Right kidney (tissue), 9 donors: ENCODE measurements at places on chromosomes 12 and 14.
A peak's percentile ranks its signal among the peaks of the same experiment; 100 is the strongest.

DNA sequence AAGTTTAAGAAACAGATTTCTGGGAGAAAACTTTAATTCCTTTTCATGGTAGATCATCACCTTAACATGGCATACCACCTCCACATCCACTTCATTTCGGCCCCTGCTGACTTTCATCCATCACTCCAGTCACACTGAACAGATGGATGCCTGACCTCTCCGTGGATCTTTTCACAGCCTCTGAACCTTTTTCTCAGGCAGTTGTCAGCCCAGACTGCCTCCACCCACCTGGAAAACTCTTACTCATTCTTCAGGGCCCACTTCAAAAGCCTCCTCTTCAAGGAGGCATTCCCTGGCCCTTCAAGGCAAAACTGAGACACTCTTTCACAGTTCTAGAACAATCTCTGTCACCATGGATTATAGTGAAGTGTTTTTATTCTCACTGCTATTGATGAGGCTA is 52.9 kb downstream of the GXYLT1 start:
- no peak for DNase-seq

DNA sequence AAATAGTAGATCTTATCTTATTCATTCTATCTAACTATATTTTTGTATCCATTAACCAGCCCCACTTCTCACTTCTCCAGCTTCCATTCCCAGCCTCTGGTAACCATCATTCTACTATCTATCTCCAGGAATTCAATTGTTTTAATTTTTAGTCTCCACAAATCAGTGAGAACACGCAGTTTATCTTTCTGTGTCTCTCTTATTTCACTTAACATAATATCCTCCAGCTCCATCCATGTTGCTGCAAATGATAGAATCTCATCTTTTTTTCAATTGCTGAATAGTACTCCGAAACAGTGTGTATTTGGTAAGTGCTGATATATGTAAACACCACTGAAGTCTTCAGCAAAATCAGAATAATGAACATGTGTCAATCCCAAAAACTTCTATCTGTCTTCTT is 587.2 kb upstream of the ATP2B1 start:
- no peak for DNase-seq

- no peak for DNase-seq
These were observed 50.5 kb downstream of the TTC9 start for GRCh38 chr14:70692210-70692609.

GRCh38 chr12:69338120-69338859 is 9.9 kb upstream of the LYZ start:
- no peak for DNase-seq

GRCh38 chr12:2172491-2173214 is 119.9 kb downstream of the CACNA1C start:
- no peak for DNase-seq

- no peak for DNase-seq
These were observed 160.5 kb downstream of the PAH start for GRCh38 chr12:102756530-102756929.

DNA sequence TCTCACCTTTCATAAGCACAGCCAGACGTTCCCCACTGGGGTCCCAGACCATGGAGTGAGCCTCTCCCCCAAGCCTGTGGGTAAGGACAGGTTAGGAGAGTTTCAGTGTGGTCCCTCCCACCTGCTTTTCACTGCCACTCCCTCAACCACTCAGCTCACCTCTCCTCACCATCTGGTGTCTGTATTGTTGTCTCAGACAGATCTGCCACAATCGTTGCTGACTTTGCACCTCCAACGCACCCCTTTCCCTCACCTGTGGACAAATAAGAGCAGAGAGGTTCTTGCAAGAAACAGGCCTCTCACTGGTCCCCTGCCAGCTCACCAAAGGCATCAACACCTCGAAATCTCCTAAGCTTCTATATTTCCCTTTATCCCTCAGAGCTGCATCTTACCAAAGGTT is 8.8 kb downstream of the MYG1 start:
- no peak for DNase-seq

- no peak for DNase-seq
These were observed 108.5 kb upstream of the FKBP4 start for GRCh38 chr12:2686280-2686646.

- no peak for DNase-seq
These were observed 1.7 kb downstream of the PDE3A start for GRCh38 chr12:20370014-20370386.

GRCh38 chr12:74468401-74468800 is 69.2 kb upstream of the ATXN7L3B start:
- DNase-seq, result no peak

DNA sequence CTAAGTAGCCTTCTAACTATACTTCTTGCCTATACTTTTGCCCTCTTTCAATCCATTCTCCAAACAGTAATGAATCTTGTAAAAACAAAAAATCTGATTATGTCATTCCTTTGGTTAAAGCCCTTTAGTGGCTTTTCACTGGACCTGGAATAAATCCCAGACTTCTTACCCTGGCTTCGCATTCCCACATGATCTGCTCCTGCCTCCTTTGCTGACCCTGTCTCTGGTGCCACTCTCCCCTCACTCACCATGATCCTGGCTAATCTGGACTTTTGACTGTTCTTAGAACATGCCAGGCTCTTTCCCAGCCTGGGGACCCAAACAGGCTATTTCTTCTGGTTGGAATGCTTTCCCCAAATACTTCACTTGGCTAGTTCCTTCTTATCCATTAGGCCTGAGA is 7.9 kb downstream of the MIA2 start:
- DNase-seq, result no peak

GRCh38 chr14:90109858-90110257 is 48.1 kb downstream of the KCNK13 start:
- DNase-seq, result no peak

- DNase-seq, result no peak
These were observed 16.1 kb upstream of the UBC start for GRCh38 chr12:124930586-124930985.

DNA sequence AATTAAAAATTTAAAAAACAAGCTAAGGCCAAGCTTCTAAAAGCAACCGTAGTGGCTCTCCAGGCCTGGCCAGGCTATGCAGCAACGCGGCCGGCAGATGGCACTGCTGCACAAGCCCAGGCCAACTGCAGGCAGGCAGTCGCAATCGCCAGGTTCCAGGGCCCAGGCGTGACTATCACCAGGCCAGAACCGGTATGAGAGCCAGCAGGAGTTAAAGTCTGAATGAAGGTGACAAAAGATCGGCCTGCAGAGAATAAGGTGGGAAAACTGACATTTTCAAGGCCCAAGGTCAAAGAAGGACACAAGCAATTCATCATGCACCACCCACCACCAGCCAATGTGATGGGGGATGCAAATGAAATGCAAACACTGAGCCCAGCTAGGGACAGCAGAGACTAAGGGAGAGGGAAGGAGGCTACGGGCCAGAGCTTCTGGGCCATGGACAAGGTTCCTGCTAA is 43.6 kb upstream of the ANO2 start:
- peak; percentile 69 for DNase-seq

DNA sequence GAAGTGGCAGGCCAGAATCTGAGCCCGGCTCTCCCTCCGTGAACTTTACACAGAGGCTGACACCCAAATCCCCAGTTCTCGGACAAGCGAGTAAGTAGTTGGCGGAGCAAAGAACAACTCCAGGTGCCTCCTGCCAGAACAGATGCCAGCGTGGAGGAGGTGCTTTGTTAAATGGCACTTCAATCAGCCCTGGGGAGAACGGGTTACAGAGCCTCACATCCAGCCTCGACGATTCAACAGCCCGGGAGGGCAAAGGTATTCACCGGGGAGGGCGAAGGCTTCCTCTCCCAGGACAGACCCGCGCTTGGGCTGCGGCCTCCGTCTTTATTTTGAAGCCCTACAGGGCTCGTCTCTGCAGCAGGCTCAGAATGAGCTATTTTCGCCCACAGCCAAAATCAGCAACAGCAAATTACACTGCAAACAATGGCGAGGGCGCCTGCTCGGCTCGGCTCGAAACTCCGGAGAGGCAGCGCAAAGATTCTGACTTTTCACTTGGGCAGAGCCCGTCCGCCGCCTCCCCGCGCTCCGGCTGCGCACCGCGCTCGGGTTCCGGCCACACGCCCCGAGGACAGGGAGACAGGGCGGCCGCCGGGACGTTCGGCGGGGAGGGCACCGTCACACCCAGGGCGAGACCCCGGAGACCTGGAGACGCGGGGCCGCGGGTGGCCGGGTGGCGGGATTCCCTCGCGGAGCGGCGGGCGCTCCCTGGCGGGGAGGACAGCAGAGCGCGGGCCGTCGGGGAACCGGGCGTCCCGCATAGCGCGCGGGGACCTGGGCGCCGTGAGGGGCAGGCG is 811 bp downstream of the TMCC3 start:
- DNase-seq, result peak; percentile 88

GRCh38 chr12:19515179-19515578 is 75.9 kb downstream of the AEBP2 start:
- no peak for DNase-seq

DNA sequence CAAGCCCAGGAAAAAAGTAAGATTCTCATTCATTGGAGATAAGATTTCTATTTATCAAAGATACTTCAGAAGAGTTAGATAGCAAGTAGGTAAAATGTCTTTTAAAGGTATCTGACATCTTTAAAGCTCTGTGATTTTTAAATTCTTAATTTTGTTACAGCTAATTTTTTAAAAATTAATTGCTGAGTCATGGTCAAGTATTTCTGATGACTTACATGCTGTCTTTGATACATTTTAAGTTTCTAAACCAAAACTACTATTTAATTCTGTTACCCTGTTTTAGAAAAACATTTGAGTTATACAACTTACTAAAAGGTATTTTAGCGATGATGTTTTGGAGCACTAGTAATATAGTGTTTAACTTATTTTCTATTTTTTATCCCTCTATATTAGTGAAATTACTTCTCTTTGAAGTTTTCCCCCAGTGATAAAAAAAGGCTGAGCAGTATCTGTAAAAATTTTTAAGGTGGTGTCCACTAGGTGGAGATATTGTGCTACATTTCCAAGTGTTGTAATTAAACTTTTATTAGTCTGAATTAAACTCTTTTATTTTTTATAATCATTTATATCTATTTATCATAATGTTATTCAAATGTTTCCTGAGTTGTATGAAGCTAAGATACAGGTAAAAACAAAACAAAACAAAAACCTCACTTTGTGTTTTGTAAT is 11.5 kb downstream of the ALG10 start:
- no peak for DNase-seq

DNA sequence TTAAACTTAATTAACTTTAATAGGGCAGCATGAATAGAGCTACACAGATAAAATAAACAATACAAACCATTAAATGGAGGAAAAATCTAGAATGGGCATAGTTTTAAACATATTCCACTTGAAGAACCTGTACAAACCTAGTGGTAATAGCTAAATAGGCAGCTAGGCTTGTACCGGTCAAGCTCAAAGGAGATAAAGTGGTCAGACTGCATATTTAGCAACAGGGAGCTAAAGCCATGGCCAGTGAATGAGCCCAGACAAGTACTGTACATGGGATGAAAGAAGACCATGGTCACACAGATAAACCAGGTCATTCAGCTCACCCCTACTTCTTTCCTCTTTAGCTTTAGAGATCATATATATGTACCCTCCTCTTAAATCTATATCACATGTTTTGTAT is 186.6 kb upstream of the KRR1 start:
- no peak for DNase-seq

DNA sequence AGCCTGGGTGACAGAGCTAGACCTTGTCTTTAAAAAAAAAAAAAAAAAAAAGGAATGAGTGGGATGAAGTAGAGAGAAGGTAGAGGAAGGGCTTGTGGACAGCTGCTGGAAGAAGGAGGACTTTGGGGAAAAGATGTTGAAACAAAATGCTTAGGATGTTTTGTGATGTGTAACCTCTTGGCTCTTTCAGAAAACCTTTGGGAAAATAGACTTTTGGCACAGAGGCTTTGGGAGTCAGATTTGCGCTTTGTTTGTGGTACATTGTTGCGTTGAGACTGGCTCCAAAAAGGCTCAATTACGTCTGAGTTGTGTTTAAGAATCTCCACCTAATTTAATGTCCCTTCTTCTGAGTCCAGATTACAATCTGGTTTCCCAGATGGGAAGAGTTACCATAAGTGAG is 32.9 kb upstream of the SPTLC2 start:
- no peak for DNase-seq

GRCh38 chr12:123139926-123140675 is 10.8 kb downstream of the PITPNM2 start:
- DNase-seq, result peak; percentile 36

DNA sequence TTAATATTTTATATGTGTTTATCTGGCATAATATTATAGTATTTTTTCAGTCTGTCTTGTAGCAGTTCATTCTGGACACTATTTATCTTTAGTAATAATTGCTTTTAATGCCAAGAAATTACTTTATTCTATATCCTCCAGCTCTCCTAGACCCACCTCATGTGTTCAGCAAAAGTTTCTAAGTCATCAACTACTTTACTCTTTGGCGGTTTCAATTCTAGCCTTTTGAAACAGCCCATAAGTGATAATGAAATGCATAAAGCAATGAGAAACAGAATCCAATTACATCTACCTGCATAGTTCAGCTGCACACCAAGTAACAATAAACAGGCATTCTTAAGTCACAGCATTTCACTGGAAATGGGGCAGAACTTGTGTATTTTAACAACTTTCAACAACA is 225.5 kb downstream of the SLC25A21 start:
- no peak for DNase-seq

- DNase-seq, result peak; percentile 10
These were observed at the start of gene IGF1 for GRCh38 chr12:102480406-102480805. Gene IGF1, minus strand, starts transcription at chr12:102480563. Its CDS starts 182 bp downstream, at chr12:102480381.

- DNase-seq, result no peak
These were observed 116.8 kb downstream of the CRADD start for GRCh38 chr12:93793983-93794382.

GRCh38 chr14:69941768-69942742 is 62.8 kb downstream of the SMOC1 start:
- no peak for DNase-seq

DNA sequence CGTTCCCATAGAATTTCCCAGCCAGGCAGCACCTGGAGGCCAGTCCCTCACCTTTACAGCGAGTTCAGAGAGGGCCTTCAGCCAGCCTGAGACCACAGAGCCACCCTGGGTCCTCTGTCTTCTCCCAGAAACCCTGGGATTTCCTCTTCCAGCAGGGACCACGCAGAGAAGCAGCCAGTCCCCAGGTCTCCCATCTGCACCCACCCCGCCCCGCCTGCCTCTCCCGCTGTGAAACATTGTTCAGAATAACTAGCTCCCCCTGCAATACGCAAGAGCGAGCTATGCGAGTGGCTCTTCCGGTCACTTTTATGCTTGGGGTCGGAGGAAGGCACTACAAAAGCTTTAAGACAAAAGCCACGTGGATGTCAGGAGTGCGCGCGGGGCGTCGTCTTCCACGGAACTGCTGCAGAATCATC is 77.8 kb downstream of the SERPINA3 start:
- no peak for DNase-seq

DNA sequence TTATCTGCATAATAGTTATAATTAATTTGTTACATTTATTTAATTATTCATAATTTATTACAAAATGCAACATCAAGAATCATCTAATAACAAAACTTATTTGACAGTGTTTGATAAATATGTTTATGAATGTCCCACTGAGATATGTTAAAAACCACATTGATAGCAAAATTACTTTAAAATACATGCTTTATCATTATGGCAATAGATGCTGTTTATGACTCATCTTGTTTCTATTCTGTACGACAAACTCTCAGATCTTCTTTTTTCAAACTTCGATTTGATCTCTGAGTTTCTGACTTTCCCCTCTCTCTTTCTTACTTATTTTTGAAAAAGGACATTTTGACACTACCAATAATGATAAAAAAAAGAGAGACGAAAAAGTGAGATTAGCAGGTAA is 56.8 kb upstream of the LRRK2 start:
- DNase-seq, result no peak

- DNase-seq, result no peak
These were observed 153.9 kb upstream of the GSC start for GRCh38 chr14:94923786-94924185.
